Dorsolateral prefrontal cortex (tissue), 122 donors: ENCODE measurements at places on chromosomes 7 and 10. TPM values are rescaled to one million over a fixed set of nuclear protein-coding genes. Genes with fewer than 3 reads are reported as not detected.

Gene HOXA10
- total RNA-seq = not detected

Gene GPNMB
- 16.9 TPM for total RNA-seq

Gene CTAGE8
- not detected for total RNA-seq

Gene SMO
- 8.3 TPM for total RNA-seq

Gene ZWINT
- total RNA-seq = 3.7 TPM

Gene BTBD16
- total RNA-seq = 0.66 TPM

Gene RAB19
- not detected for total RNA-seq

Gene GRID2IP
- 5.7 TPM for total RNA-seq

Gene PLEKHS1
- total RNA-seq = not detected

Gene BMPER
- total RNA-seq = 28.0 TPM

Gene SOSTDC1
- total RNA-seq = 9.8 TPM

Gene PFKFB3
- total RNA-seq = 131 TPM

Gene PARD3
- total RNA-seq = 17.0 TPM

Gene ANLN
- total RNA-seq = 46.5 TPM

Gene GARIN1A
- total RNA-seq = 10.0 TPM

Gene CAPZA2
- total RNA-seq = 179 TPM
